Omental fat pad (tissue), 4 donors: ENCODE measurements at places on chromosomes 2 and 18. TPM values are rescaled to one million over a fixed set of nuclear protein-coding genes. Genes with fewer than 3 reads are reported as not detected.

GRCh38 chr2:17079262-17079661, 413.6 kb upstream of the CYRIA start:
- DNase-seq = no peak

DNA sequence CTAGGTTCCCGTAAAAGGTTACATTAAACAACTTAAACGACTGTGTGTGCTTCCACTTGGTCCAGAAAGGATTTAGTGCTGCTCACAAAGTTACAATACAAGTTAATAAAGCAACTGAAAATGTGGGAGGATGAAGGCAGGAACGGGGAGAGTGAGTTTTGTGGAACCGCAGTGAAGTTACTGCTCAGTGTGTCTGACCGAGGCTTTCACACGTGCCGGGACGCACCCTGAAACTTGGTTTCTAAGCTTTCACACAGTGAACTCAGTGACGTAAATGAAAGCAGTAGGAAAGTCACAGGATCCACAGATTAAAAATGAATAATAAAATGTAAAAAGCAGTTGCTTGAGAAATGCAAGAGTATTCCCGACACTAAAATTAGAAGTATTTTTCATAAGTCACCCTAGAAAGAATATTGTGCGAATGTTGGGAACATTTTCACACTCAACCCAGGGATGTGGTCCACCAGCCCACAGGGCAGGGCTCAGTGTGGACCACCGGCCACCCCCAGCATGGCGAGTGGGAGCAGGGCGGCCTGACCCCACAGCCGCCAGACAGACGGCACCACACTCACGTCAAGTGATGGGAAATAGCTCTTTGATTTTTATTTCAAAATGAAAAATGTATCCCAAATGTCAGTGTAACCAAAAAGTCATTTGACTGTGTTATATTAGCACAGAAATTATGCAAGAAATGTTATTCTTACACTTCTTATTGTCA, 32.6 kb upstream of the CHMP1B start:
- DNase-seq = no peak

The TFCP2L1 gene
- 3.8 TPM for total RNA-seq

DNA sequence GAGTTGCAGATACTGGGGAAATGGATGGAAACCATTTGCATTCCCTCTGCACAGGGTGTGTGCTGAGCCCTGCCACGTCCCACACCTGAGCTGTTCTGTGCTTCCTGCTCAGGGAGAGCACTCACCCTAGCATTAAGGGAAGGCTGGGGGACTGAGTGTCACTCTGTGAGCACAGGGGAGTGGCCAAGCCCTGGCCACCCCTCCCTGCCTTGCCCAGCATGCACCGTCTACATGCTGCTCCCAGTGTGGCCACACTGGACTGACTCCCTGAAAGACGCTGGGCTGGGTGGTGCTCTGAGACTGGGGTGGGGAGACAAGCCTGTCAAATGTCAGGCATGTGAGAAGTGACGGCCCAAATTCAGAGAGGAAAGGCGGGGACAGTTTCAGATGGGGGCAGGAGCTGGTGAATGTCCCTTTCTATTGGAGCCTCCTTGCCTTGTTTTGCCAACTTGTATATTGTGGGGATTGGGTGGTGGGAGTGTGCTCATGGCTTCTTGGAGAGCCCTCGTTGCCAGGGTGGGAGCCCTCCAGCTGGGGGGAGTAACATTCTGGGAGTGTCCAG, 298.4 kb upstream of the HS6ST1 start:
- no peak for DNase-seq
